ENCODE measurements at places on chromosomes 2 and 18.

GRCh38 chr18:58403799-58404455 lies 225.0 kb downstream of the ALPK2 start:
- DNase-seq = no peak

DNA sequence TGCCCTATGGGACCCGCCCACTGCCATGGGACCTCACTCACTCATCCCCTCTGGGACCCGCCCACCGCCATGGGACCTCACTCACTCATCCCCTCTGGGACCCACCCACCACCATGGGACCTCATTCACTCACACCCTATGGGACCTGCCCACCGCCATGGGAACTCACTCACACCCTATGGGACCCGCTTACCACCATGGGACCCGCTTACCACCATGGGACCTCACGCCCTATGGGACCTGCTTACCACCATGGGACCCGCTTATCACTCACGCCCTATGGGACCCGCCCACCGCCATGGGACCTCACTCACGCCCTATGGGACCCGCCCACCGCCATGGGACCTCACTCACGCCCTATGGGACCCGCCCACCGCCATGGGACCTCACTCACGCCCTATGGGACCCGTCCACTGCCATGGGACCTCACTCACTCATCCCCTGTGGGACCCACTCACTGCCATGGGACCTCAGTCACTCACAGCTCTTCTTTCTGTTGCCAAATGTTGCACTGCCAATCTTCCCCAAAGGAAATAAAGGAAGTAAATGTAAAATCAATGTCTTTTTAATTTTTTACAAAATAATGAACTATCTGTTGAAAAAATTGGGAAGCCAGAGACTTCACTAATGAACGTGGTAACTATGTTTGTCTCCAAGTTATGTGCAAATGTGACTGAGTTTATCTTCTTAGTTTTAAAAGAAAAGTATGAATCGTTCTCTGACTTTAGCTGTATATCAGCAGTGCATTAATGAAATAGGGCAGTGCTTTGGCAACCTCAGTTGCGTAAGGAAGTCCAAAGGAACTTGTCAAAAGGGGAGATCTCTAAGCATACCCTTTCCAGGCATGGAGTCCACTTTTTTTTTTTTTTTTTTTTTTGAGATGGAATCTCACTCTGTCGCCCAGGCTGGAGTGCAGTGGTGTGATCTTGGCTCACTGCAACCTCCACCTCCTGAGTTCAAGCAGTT lies 101.5 kb upstream of the MGAT5 start:
- DNase-seq = no peak

DNA sequence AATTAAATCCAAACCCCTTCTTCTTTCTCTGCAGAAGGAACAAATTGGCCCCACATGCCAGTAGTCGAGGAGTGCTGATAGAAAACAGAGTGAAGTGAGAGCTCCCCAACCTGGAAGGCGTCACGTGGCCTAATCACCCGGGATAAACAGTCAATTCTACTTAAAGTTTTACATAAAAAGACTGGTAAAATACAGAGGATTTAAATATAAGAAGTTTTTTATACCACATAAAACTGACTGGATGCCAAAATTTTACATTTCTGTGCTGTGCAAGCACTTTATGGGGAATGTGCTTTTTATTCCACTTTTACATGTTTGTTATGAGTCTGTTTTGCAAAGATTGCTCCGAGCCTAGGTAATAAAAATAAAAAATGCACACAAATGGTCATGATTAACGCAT lies 1586.8 kb upstream of the ACVR2A start:
- no peak for DNase-seq

DNA sequence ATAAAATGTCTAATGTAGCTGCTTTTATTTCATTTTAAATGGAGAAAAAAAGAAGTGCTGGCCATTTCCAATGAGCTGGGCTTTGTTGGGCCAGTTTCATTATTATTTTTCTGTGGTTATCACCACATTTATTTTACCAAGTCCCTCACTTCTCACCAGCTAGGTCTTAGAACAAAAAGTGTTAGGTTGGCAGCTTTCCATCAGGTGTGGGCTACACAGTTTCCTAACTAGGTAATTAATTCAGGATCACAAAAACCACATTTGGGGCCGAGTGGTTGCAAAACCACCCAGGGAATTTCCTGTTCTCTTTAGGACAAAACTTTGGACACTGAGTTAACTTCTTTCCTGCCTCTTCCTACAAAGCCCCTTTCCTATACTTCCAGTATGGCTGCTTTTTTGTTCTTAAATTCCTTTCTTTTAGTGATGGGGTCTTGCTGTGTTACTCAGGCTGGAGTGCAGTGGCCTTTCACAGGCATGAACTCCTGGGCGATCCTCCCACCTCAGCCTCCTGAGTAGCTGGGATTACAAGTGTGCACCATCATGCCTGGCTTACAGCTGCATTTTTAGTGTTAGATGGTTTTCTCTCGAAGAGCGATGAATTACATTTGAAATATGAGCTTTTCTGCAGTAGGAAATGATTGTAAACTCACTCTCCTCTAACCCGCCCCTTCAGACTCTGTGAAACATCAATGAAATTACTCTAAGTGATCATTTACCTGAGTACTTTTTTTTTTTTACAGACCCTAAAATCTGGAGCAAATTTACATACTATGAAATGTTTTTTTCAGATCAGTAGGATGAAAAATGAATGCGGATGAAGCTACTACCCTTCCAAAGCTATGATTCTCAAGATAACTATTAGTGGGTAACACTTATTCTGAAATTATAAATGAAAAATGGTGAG lies 2.6 kb upstream of the ZFP36L2 start:
- DNase-seq = no peak

DNA sequence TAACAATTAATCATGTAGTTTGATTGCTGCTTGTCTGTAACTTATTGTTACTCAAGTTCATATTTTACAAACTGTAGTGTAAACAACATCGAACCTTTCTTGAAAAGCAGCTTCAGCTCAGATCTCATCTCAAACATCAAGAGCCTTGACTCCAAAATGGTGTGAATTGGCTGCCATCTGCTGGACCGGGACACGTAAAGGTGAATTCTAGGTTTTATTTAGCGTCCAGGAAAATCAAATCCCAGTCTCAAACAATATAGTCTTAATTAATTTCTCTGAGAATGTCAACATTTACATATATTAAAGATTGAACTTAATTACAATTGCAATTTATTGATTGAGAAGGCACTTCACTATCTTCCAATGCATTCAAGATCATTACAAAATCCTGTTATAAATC lies 453.0 kb downstream of the GALR1 start:
- DNase-seq = peak; percentile 17

GRCh38 chr2:237723023-237723422 lies 75.6 kb upstream of the RBM44 start:
- DNase-seq = no peak

DNA sequence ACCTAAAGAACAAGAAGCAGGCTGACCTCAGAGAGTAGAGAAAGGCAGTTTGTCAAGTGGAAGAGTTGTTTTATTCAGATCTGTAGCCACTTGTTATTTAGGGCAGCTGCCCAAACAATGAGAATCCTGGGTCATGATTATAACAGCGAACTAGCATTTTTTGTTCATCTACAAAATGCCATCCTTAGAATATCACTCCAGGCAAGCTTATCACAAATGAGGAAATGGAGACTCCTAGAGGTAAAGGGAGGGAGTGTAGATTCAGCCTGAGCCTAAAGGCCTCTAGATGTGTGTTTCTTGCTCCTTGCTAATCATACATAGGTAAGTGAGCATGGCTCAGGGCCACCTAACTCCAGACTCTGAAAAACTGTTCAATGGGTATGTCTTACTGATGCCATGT lies 126.1 kb downstream of the HNMT start:
- DNase-seq = peak; percentile 34

- DNase-seq = peak; percentile 34
Measured at GRCh38 chr2:179264368-179265081, at the start of gene SESTD1. SESTD1 (minus strand) TSS chr2:179264832; CDS start chr2:179191841, 72,991 bp downstream.

DNA sequence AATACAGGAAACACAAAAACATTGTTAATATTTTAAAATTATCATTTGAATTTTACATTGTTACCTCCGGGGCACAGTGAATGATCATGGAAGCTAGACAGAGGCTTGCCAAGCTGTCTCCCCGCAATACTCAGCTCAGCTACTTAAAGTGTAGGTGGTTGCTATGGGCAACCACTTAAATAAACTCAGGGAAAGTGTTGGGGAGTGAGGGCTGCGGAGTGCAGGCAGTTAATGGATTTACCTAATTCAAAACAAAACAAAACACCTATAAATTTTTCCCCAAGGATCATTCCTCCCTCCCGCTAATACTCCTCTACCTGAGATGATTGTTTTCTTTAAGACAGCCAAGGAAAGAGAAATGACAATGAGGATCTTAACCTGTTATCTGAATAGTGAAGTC lies 349.5 kb downstream of the TGIF1 start:
- no peak for DNase-seq

GRCh38 chr2:11784280-11784679 lies 37.8 kb downstream of the LPIN1 start:
- DNase-seq = no peak

GRCh38 chr2:179447839-179448447 lies 183.3 kb upstream of the SESTD1 start:
- DNase-seq = no peak

GRCh38 chr2:108605947-108606346 lies 71.7 kb downstream of the LIMS1 start:
- no peak for DNase-seq

- no peak for DNase-seq
Measured at GRCh38 chr2:96824079-96824870, 8.2 kb downstream of the CNNM3 start.

DNA sequence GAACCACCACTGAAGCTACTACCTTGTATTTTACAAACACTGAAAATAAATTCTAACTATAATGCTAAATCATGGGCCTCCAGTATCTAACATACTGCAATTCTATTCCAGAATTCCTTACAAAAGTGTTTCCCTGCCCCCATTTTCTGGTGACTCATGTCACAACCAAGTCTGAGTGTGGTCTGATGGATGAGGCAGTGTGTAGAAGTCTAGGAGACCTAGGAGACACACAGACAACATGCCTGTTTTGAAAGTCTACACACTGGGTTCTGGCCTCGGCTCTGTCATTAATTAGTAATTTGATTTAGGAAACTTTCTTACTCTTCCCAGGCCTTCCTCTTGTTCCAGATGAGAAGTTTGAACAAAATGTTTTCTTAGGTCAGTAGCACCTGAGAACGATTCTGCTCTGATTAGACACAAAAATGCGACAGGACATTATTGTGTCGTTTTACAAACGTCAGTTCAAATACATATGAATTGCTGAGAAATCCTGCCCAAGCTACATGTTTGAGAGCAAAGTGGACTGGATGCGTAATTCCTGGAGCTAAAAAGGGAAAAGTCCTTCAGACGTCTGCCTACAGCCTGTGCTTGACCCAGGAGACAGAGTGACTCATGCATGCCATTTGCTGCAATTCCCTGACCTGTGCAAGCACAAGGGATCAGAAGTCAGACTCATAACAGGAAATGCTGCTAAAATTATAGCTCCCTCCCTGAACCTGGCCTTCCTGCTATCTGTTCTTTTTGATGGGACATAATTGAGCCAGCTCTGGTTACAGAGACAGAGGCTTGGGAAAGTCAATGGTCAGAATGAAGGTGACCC lies 494.4 kb downstream of the SOX11 start:
- DNase-seq = no peak

DNA sequence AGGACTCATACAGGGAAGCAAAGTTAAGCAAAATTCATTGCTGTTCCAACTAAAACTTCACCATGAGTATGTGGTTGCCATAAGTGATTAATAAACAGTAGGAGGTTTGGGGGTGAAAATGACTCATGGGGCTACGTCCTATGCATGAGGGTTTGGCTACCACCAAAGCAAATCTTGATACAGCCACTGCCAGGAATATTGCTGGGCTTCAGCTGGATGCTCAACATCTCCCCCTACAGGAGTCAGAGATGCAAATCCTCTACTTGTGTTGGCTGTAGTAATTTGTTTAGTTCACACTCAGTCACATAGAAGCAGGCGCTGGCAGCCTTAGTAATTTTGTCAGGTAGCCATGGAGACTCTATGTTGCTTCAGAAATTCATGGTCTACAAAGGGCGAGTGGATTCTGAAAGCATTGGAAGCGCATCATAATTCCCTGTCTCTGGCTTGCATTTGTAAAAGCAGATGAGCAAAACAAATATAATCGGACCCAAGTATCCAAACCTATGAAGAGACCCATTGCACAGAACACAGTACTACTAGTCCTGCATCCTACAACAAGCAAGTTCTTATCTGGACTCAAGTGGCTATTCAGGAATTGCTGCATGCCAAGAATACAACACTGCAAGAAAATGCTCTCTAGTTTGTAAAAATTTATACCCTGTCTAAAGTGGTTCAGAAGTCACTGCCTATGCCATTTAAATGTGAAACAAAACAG lies 76.0 kb downstream of the CD28 start:
- DNase-seq = peak; percentile 39

GRCh38 chr2:65714866-65715265 lies 282.5 kb upstream of the SPRED2 start:
- DNase-seq = no peak

DNA sequence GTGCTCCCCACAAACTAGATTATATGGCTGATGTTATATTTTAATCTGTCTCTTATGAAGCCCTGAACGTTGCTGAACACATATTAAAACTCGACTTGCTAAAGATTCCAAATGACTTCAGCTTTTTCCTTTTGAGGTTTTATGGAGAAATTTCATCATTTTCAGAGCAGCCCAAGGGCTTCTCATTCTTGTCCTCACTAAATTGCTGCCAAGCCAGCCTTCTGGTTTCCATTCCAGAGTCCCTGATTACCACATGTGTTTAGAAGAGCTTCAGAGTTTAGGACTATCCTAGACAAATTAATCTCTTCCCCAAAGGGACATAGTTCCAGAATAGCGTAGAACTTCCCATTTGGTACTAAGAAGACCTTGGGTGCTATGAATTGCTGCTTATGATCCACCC lies 77.8 kb upstream of the CCDC195 start:
- DNase-seq = no peak

DNA sequence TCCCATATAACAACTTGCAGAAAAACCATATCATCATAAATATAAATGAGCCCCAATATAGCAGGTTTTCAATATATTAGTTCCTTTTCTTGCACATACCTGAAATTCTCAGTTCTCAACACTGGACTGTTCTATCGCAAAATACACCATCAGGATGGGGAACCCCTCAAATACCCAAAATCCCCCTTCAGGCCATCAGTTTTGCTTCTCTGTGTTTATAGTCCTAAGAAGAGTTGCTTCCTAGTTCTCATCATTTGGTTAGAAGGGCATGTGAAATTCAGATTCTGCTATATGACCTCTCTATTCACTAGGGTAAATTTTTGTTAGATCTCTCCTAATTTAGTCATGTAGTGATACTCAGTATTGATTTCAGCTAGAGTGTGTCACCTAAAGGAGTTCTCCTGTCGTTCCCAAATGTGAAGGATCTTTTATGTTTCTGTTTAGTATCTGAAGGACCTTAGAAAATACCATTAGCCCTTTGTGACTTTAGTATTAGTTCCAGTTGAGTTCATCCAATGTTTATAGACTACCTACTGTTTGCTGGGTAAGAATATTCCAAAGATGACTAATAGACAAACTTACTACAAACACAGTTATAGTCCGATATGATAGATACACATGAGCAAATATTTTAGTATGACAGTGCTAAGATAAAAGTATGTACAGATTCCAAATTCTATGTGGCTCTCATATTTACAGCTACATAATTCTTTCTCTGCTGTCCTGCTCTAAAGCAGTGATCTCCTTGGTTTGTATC lies 115.8 kb downstream of the TTC27 start:
- no peak for DNase-seq
